ENCODE measurements at places on chromosomes 1 and 21.

GRCh38 chr1:65880611-65881010 is 87.9 kb downstream of the PDE4B start:
- no peak for DNase-seq

- DNase-seq: no peak
Observed at GRCh38 chr1:114076308-114076707, 77.4 kb downstream of the SYT6 start.

- no peak for DNase-seq
Observed at GRCh38 chr1:7281821-7282220, 489.3 kb upstream of the VAMP3 start.

- no peak for DNase-seq
Observed at GRCh38 chr21:14955936-14956520, 108.8 kb downstream of the NRIP1 start.

- no peak for DNase-seq
Observed at GRCh38 chr1:58939666-58940370, 156.0 kb upstream of the JUN start.

DNA sequence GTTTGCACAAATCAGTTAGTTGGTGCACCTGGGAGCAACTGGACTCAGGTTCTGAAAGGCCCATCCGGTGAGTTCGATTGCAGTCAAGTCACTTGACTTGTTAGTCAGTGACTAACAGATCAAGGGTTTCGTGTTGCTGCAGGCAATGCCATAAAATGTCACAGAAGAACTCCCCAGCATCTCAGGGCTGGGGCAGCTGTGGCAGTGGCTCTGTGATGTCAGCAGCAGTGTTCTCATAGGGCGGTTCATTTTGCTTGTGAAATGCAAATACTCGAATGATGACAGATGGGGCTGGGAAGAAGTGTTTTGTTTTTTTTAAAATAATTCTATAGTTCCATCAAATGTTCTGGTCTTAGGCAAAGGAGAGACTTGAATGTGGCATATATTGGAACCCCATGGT is 287.8 kb downstream of the LMX1A start:
- DNase-seq: no peak

- DNase-seq: no peak
Observed at GRCh38 chr1:178483251-178483957, 13.4 kb downstream of the CLEC20A start.

GRCh38 chr21:21860888-21861287 is 862.7 kb downstream of the NCAM2 start:
- DNase-seq: no peak

DNA sequence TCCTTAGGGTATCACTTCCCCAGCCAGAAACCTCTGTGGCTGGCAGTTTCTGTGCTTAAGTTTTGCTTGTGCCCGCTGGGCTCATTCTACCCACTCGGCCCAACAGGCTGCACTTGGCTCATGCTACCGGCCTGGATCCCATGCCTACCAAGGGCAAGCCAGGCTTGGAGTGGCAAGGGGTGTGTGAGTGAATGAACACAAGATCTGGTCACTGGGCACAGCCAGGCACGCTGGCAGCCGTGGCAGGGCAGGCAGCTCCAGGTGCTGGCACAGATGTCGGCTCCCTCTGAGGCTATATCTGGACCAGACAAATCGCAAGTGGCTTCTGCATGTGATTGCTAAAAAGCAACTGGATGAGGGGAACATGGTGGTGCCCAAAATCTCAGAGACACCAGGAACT is 740.5 kb upstream of the B3GALT2 start:
- DNase-seq: no peak

- no peak for DNase-seq
Observed at GRCh38 chr1:76833151-76833550, 34.1 kb upstream of the ST6GALNAC5 start.

DNA sequence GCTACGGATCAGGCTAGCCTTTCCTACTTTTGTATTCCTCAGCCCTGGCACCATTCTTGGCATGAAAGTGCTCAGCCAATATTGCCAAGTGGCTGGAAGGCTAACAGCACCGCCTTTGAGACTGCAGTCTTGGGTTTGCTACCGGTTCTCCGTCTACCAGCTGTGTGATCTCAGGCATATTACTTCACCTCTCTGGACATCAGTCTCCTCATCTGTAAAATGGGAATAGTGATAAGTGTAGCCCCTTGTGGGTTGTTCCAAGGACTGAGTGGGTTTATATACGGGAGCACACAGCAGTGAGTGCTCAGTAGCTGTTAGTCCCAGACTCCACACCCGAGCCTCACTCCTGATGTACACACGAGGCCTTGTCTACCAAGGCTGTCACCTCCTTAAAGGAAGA is 13.7 kb downstream of the TFAP2E start:
- no peak for DNase-seq

GRCh38 chr1:241706967-241707366 is 54.9 kb downstream of the WDR64 start:
- no peak for DNase-seq

GRCh38 chr1:153805042-153805745 is 30.0 kb downstream of the SLC27A3 start:
- no peak for DNase-seq

DNA sequence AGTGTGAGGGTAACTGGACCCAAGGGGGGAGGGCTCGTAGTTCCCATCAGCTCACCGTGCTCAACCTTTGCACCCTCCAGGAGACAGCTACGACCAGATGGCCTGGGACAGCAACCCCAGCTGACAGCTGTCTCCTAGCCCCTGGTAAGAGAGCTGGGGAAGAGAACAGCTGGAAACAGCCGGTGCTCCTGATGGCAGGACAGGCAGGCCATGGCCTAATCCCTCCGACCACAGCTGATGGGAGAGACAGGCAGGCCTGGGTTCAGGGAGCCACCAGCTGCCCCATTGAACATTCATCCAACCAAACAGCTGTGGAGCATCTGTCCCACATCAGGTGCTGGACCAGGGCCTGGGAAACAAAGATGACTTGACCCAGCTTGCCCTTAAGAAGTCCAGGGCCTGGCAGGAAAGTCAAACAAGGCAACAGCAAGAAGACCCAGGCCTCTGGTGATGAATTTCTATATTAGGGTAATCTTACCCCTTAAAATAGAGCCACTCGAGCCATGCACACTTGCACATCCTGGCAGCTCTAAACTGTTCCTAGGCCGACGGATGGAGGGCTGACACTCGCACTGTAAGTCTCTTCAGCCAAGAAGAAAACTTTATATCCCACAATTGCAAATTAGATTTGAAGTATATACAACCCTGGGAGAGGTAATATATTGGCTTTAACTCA is 12.2 kb downstream of the OLFML2B start:
- DNase-seq: no peak

DNA sequence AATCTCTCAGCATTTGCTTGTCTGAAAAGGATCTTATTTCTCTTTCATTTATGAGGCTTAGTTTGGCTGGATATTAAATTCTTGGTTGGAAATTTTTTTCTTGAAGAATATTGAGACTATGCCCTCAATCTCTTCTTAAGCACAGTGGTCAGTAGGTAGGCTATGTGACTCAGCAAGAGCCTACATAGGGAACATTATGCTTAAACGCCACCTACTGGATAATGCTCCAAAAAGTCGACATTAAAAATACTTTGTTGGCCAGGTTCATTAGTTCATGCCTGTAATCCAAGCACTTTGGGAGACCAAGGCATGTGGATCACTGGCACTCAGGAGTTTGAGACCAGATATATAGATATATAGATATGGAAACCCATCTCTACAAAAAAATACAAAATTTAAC is 678.0 kb upstream of the USP24 start:
- DNase-seq: no peak

GRCh38 chr1:241332987-241333386 is 24.0 kb downstream of the RGS7 start:
- no peak for DNase-seq

DNA sequence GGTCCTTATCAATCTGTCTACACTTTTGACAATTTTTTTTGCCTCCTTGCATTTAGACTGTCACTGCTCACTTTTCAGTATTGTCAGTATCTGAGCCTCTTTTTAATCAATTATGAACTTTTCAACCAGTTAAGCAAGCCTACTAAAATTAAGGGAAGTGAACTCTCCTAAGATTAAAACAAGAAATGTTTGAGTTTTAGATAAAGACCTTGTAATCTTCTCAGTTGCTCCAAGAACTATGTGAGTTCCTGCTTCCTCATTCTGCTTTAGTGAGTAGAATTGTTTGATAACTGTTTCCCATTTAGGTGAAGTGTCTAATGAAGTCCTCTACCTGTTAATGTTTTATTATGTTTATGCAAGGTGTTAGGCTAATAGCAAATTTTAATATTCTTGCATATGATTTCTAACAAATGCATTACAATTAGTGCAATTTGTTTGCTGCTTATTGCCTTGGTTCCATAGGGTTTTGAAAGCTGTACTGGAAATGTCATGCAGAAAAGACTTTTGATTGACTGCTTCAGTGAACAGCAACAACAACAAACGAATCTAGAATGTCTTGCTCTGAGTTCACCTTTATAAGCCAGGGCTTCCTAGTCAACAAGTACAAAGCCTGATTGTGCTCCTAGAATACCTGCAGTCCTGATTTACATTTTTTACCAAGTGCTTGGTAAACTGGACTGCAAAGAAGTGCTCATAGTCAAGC is 40.9 kb downstream of the PLA2G4A start:
- DNase-seq: no peak

GRCh38 chr1:222911866-222912265 is 97.0 kb downstream of the DISP1 start:
- no peak for DNase-seq

DNA sequence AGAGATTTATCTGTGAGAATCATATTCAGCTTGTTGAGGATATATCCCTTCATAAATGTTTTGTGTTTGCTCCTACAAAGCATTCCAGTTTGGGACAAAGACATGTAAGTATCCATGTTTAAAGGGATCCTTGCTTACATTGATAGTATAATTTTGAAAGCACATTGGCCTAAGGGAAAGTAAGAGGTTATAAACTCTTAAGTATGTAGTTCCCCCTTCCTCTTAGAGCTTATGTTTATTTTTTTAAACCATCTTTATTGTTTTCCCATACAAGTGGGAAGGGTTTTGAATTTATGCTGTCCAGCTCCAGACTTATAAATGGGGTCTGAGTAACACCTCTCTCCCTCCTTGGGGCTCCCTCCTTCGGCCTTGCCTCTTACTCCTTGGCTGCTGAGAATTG is 481.5 kb downstream of the LMO4 start:
- DNase-seq: no peak

- DNase-seq: no peak
Observed at GRCh38 chr1:224338150-224338838, 8.3 kb upstream of the NVL start.

DNA sequence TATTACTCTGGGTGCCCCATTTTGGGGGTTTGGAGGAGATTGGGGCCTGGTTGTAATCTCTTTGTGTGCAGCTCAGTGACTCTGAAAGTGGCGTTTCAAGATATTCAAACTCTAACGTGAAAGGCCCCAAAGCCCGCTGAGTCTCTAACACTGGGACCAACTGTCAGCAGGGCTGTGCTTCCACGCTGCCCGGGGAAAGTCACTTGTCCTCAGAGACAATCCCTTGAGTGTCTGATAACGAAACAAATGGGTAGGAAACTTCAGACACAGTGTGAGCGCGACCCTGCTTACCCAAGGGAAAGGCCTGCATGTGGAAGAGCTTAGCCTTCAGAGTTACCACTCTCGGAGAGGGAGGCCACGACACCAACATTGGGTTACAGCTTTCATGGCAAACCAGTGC is 837 bp downstream of the UBASH3A start:
- DNase-seq: no peak

GRCh38 chr1:71307451-71307850 is 226.6 kb upstream of the ZRANB2 start:
- DNase-seq: no peak

- no peak for DNase-seq
Observed at GRCh38 chr1:115718011-115718754, 50.3 kb downstream of the CASQ2 start.

DNA sequence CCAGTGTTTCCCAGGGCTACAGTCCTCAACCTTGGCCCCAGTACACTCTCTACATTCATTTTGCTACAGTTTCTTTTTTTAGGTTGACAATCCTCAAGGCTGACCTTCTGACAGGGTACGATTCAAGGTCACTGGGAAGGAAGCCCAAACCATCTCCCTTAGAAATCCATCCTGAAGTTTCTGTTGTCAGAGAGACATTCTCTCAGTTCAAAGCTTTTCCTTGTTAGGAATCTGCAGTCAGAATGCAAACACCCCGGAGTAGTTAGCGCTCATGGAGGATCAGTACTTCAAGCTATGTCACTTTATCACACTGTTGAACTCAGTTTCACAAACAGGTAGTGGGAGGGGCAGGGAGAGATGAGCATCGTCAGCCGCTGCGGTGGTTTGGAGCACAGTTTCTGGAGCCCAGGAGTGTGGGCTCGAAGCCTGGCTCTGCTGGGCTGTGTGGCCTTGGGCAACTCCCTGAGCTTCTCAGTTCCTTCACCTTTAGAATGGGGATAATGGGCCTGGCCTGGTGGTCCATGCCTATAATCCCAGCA is 4.2 kb downstream of the SLC2A5 start:
- no peak for DNase-seq

DNA sequence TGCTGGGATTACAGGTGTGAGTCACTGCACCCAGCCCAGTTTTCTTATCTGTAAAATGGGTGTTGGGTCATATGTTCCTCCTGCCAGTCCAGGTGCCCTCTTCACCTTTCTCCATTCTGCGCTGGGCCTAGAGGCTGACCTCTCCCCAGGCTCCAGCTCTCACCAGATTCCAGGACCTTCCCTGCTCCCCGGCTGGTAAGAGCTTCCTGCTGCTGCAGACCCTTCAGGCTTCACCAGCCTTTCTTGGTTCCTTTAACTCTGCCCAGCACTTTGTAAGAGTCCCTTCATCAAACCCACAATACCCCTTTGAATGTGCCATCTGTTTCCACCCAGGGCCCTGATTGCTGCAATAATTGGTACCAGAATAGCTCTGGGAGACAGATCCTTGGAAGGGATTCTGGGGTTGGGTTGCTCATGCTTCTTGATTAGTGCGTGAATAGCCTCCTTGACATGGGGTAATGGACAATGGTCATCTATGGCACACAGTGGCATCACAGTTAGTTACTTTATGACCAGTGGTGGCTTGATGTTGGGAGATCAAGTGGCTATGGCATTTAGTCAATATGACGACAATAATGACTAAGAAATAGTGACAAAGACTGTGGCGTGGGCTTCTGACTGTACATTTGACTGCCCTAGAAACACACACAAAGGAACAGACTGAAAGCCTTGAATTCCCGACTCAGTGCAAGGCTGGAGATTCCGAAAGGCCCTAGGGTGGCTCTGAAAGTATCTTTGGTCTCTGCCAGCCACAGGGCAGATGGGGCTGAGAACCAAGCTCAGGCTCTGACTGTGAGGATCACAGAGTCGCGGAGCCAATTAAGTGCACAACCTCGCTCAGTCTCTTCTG is 67.3 kb downstream of the SLC9A1 start:
- DNase-seq: no peak

GRCh38 chr1:174989536-174990220 is 10.1 kb upstream of the CACYBP start:
- no peak for DNase-seq

DNA sequence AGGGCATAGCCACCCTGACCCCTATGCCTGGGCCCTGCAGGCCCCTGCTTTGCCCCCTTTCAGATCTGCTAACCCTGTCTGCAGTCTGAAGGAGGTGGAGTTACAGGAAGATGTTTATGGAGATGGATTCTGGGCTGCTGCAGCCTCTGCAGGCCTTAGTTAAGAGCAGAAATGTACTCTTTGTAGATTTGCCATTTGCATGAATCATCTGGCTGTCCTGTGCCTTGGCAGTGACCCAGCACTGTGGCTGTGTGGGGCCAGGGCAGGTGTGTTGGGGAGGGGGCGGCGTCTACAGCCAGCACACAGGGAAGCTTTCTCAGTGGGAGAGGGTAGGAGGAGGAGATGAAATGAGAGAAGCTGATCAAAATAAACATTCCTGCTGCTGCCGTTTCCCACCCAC is 867.3 kb downstream of the PLA2G4A start:
- DNase-seq: no peak

Measured in NCI-H1105 (cell line).